Eye (tissue), 1 donor: ENCODE measurements at places on chromosomes 5 and 9.

DNA sequence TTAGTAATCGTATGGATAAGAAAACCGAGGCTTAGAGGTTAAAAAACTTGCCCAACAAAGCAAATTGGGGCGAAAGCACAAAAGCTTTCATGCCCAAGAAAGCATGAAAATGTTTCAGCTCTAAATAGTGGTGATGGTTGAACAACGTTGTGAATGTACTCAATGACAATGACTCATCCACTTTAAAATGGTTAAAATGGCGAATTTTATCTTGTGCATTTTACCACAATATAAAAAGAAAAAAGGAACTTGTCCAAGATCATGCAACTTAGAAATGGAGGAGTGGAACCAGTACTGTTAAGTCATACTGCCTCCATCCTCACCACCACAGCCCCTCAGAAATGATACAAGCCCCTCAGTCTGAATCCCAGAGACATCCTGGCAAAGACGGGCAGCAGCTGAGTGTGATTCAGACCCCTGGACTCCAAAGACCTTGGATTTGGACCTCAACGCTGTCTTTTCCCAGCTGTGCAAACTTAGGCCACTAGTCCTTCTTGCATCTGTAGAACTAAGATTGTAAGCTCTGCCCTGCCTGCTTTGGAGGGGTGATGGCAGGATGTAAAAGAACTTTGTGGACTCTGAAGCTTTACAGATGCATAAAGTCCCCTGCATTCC lies 158.4 kb downstream of the GABBR2 start:
- no peak for DNase-seq

DNA sequence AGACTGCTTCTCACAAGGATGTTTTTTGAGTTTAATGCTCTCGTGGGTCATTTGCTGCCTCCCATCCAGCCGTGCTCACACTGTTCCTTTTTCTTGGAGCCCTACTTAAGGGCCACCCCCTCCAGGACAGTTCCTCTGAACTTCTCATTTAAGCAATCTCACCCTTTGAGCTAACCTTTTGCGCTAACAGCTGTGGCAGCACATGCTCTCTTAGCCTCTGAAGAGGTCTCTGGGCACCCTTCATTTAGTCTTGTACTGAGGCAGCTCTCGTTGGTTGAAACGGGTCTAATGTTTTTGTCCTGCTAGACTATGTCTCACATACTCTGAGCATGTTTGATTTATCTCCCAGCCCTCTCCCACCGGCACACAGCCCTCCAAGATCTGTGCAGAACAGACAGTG lies 11.8 kb downstream of the ALDH1B1 start:
- DNase-seq, result no peak

DNA sequence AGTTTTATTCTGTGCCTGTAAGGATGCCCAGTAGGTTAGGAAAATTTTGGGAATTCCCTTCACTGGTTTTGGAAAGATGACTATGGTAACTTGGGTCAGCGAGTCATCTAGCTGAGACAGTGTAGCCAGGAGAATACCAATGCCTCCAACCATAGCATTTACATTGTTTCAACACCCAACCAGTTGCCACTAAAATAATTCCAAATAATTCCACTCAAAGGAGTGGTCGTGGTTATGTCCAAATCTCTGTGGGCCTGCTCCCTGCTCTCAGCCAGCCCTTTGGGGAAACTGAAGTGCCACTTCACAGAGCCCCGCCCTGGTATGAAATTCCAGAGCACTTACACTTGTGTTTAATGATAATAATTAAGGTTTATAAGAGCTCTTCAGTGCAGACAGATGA lies 310.5 kb downstream of the PLK2 start:
- no peak for DNase-seq

- no peak for DNase-seq
These were observed 6.5 kb upstream of the EBF1 start for GRCh38 chr5:159106193-159106568.

- DNase-seq, result no peak
These were observed 86.6 kb upstream of the FAM120A start for GRCh38 chr9:93364734-93365426.

GRCh38 chr9:88776717-88777497 lies 214.4 kb upstream of the S1PR3 start:
- peak; percentile 26 for DNase-seq

DNA sequence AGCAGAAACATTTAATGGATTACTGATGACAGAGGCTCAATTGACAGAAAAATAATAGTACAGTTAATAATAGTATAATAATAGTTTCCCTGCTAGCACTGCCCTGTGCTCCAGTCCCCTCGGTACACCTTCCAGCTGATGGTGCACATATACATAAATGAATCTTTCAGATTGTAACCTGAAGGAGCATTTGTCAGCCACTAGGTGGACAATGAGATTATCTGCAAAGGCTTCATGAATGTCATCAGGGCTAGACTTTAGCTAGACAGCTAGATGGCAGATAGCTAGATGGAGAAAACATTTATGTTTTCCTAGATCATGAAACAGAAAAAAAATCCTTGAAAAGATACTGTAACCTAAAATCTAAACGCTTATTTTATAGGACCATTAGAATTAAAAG lies 304.4 kb upstream of the SMC2 start:
- DNase-seq, result no peak

GRCh38 chr5:170941788-170942187 lies 80.0 kb downstream of the RANBP17 start:
- DNase-seq, result no peak

DNA sequence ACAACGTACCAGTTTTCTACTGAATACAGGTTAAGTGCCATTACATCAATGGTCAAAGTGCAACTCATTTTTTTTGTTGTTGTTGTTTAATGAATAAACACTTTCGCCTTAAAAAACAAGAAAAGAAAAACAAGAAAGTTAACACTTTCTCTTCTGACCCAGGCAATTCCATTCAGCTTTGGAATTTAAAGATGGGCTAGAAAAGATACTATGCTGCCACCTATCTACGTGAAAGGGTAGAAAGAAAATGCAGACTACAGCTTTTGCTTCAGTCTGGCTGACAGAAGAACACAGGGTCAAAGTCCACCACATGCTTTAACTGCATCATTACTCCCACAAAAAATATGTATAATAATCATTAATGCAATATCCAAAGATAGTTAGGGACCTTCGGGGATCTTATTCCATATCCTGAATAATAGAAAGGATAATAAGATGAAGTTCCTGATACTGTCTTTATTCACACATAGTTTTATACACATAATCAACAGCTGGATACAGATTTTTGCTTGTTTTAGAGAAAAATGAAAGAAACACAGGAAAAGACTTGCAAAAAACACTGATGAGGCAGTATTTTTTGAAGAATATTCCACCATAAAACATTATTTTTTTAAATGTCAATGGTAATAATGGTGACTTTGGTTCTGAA lies 40.4 kb downstream of the ZDHHC21 start:
- DNase-seq, result peak; percentile 53

DNA sequence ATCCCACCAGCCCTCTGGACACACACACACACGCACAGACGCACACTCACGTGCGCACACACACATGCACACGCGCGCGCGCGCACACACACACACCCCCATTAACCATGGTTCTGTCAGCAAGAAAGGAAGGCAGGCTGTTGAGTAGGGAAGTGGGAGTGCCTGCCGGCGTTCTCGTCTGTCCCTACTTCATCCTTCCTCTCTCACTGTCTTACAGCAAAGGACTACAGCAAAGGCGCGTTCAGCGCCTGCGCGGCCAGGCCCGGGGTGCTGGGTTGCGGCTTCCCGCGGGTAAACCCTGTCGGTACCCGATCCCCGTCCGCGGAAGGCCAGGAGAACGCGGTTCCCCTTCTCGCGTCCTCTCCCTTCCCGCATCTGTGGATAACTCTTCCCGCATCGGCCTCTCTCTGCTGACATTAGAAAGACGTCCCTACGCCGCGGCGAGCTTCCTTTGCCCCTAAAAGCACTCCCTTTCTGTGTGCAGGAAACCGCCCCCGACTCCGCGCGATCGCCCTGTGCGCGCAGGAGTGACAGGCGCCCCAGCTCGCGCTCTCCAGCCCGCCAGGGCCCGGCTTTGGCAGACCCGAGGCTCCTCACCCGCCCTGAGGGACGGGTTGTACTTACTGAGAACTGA lies 219.2 kb downstream of the AGTPBP1 start:
- DNase-seq, result peak; percentile 84

- DNase-seq, result no peak
These were observed 28.7 kb downstream of the TLE4 start for GRCh38 chr9:79600466-79600865.

GRCh38 chr5:176693477-176693851 lies 46.2 kb downstream of the TSPAN17 start:
- no peak for DNase-seq

DNA sequence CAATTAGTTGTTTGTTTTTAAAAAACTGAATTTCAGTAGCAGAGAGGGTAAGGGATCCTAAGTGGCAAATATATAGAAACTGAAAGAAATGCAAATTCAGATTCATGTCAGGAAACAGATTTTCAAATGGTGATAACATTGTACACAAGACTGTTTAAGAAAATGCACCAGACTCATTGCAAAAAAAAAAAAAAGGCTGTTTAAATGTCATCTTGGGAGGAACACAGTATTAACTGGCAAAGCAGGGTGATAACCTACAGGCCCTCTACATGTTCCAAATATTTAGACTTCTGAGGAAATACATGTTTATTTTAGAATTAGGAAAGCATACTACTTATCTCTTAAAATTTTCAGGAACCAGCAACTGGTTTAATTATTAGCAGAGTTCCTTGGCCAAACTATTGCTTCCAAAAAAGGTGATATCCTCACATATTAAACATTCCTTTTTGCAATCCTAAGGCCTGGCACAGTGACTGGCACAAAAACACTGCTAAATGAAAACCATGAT lies 114.5 kb downstream of the TSSK1B start:
- no peak for DNase-seq

GRCh38 chr9:88925481-88925880 lies 65.8 kb upstream of the S1PR3 start:
- DNase-seq, result no peak

GRCh38 chr5:125487231-125487630 lies 740.8 kb upstream of the ZNF608 start:
- no peak for DNase-seq

GRCh38 chr9:89732295-89732938 lies 127.6 kb downstream of the GADD45G start:
- DNase-seq, result no peak

GRCh38 chr9:125630436-125630835 lies 76.6 kb downstream of the MAPKAP1 start:
- no peak for DNase-seq

- no peak for DNase-seq
These were observed 62.5 kb downstream of the GIN1 start for GRCh38 chr5:103057208-103058130.

GRCh38 chr5:62371409-62371808 lies 32.3 kb downstream of the DIMT1 start:
- DNase-seq, result no peak

GRCh38 chr9:86077276-86077675 lies 22.1 kb downstream of the GOLM1 start:
- DNase-seq, result no peak

- no peak for DNase-seq
These were observed 51.7 kb upstream of the CAMK4 start for GRCh38 chr5:111172504-111172903.

DNA sequence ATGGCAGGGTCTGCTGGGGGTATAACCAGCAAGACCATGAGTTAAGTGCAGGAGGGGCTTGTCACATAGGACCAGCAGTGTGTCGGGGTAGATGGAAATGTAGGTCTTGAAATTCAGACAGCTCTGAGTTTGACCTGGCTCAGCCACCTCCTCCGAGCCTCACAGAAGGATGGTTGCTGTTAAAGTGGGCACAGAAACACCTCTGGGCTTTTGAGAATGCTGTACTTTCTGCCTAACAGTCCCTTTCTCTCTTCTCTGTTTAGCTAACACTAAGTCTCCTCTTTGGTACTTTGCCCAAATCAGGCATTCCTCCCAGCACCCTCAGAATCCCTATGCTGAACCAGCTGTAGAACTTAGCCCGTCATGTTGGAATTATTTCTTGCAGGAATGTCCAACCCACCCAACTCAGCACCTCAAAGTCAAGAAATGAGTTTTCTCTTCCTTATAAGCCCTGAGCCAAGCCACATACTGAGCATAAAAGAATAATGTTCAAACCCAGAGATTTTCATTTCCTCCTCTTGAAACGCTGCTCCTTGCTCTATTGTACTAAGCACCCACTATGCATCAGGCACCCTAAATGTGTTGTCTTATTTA lies 41.7 kb upstream of the MATR3 start:
- DNase-seq, result no peak

GRCh38 chr9:38432922-38433510 lies 8.8 kb upstream of the IGFBPL1 start:
- DNase-seq, result peak; percentile 72

DNA sequence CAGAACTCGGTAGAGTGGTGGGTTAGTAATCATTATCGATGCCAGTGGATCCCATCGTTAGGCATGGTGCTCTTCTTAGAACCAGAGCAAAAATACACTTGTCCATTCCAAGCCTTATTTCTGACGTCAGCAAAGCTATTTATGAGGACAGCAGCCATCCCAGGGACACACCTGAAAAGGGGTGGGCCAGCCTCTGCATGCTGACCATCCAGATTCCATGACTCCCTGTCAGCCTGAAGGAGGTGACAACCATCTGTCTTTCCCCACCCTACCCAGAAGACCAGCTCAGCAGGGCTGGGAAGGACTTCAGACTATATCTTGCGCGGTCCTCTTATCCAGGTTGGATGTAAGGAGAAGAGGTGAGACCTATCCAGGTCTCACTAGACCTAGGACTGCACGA lies 5.7 kb upstream of the NIPAL4 start:
- DNase-seq, result no peak

GRCh38 chr5:168106008-168106761 lies 185.3 kb upstream of the WWC1 start:
- peak; percentile 64 for DNase-seq

DNA sequence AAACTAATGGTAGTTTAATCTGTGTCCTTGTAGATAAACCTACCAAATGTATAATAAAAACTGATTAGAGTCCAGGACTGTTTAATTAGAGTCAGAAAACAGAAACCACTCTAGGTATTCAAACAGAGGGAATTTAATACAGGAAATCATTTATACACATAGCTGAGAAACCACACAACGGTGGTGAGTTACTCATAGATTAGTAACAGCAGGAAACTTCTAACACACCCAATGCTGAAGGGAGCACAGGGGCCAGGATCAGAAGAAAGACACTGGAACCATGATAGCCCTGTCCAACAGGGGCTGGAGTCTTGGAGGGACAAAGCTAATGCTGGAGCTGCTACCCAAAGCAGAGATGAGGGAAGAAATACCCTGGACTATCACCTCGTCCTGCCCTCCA lies 321.0 kb downstream of the ACTL7B start:
- no peak for DNase-seq

DNA sequence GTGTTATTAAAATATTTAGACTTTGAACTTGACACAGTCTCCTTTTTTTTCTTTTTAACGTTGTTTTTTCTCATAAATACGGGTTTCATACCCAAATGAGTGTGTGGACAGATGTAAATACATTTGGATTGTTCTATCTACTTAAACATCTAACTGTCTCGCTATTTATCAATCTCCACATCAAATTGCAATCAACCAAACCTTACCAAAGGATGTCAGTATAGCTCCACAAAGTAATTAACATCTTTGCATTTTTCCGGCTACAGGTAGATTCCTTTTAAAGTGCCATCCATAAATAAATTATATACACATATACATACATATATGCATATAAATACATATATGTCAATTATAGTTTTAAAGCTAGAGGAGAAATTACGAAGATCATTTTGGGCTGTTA lies 705 bp upstream of the CDH10 start:
- no peak for DNase-seq

- peak; percentile 57 for DNase-seq
These were observed 420.6 kb upstream of the TYRP1 start for GRCh38 chr9:12272471-12273120.
